T-helper 17 cell (primary cell): ENCODE measurements at places on chromosomes 6 and 20. TPM values are rescaled to one million over a fixed set of nuclear protein-coding genes. Genes with fewer than 3 reads are reported as not detected.

- DNase-seq = no peak
These were observed 405.2 kb downstream of the RFPL4B start for GRCh38 chr6:112752305-112752704.

GRCh38 chr6:158037021-158037420 is 55.4 kb downstream of the SYNJ2 start:
- DNase-seq = no peak

- DNase-seq = no peak
These were observed 132.6 kb downstream of the GPR63 start for GRCh38 chr6:96704713-96705112.

The RGS17 gene
- not detected for total RNA-seq

The RTN4IP1 gene
- total RNA-seq = 3.1 TPM

GRCh38 chr6:5710936-5711335 is 295.8 kb downstream of the NRN1 start:
- DNase-seq = no peak
